Fibroblast of skin of right quadriceps (primary cell): ENCODE measurements at places on chromosomes 6 and 20.

GRCh38 chr6:34679552-34680253 lies 16.9 kb downstream of the ILRUN start:
- DNase-seq, result peak; percentile 61

- no peak for DNase-seq
These were observed 55.2 kb upstream of the NOX3 start for GRCh38 chr6:155510879-155511278.

DNA sequence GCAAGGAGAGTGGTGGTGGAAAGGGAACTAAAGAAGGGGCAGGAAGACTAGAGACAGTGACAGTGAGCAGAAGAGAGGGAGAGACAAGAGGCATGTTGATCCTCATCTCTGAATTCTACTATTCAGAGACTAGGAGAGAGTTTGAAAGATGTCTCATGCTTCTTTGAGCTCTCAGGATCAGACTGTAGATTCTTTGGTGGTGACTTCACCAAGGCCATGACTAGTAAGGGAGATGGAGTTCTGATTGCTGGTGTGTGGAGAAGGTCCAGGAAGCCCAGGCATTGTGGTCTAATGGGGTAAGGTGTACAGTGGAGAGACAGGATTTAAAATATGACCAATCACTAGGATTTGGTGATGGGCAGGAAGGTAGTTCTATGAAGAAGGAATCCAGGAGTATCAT lies 713 bp downstream of the WFDC9 start:
- peak; percentile 14 for DNase-seq

- DNase-seq, result no peak
These were observed 1.1 kb downstream of the L3MBTL1 start for GRCh38 chr20:43508604-43509040.
